ENCODE measurements at places on chromosomes 4 and X.

- no peak for DNase-seq
These were observed 241.6 kb upstream of the TET2 start for GRCh38 chr4:104905065-104905464.

- no peak for DNase-seq
These were observed 81.3 kb downstream of the HMGN5 start for GRCh38 chrX:81120258-81120935.

DNA sequence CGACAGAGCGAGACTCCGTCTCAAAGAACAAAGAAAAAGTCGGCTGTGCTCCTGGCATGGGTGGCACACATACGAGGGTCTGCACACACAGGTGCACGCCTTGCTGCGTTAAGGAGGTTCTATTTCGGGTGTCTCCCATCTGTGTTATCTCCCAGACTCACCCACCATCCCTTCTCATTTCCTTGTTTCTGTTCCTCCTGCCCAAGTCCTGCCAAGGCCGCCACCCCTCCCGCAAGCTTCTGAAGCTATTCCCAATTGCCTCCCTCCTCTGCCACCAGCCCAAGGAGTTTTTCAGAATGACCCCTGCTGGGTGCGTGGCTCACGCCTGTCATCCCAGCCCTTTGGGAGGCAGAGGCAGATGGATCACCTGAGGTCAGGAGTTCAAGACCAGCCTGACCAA lies 6.0 kb upstream of the IL3RA start:
- no peak for DNase-seq

DNA sequence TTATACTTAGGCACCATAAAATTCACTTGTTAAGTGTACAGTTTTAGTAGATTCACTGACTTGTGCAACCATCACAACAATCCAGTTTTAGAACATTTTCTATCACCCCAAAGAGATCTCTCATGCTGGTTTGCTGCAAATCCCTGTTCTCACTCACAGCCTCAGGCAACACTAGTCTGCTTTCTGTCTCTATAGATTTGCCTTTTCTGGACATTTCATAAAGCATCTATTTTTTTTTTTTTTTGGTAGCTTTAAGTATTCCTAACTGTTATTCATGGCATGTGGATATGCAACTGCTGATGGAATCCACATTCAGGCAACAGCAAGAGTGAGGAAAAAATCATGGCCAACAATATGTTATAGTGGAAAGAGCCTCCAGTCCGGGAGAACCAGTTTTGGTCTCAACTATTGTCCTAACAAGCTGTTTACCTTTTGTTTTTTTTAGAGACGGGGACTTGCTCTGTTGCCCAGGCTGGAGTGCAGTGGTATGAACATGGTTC lies 27.0 kb upstream of the TMEM150C start:
- DNase-seq = no peak

GRCh38 chrX:85620466-85620865 lies 241.0 kb upstream of the POF1B start:
- DNase-seq = no peak

- peak; percentile 70 for DNase-seq
These were observed at the start of gene NUDT10 for GRCh38 chrX:51332188-51332942. Gene NUDT10 (plus strand): TSS chrX:51332822. CDS start chrX:51332966, 144 bp downstream.

DNA sequence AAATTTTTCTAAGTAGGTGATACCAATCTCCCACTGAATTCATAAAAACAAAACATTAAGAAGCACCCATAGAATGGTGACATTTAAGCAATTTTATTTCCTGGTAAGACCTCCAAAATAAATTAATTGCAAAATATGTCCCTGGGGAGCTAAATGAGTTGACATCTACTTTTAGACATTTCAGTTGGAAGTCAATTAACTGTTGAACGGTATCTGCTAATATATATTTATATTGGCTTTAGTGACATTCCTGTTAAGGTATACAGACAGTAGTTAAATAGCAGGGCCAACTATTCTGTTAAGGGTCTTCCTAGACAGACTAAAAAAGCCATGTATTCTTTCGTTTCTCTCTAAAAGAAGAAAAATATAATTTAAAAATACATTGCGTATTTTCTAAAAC lies at the start of gene PRR27:
PRR27 (plus strand) TSS at position 301 of the 400 bp plus-strand sequence. CDS start 139 bp downstream, outside the sequence.
- DNase-seq = no peak

GRCh38 chrX:50765986-50766385 lies 48.0 kb downstream of the SHROOM4 start:
- no peak for DNase-seq

- DNase-seq = no peak
These were observed 23.7 kb upstream of the TLR7 start for GRCh38 chrX:12843061-12843667.

DNA sequence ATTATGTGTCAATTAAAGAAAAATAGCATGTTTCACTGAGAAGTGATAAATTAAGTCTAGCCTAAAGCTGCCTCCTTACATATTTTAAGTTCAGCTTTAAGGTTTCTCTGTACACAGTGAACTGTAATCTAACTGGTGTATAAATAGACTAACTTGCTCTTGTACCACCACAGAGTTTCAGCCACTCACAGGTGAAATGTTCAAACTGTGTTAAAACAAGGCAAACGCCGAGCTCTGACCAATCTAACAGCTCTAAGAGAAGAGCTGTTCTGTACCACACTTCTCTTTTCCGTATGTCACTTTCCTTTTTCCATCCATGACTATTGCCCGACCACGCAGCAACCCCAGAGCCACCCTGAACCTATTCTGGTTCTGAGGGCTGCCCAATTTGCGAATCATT lies 64.5 kb downstream of the DCHS2 start:
- DNase-seq = no peak

DNA sequence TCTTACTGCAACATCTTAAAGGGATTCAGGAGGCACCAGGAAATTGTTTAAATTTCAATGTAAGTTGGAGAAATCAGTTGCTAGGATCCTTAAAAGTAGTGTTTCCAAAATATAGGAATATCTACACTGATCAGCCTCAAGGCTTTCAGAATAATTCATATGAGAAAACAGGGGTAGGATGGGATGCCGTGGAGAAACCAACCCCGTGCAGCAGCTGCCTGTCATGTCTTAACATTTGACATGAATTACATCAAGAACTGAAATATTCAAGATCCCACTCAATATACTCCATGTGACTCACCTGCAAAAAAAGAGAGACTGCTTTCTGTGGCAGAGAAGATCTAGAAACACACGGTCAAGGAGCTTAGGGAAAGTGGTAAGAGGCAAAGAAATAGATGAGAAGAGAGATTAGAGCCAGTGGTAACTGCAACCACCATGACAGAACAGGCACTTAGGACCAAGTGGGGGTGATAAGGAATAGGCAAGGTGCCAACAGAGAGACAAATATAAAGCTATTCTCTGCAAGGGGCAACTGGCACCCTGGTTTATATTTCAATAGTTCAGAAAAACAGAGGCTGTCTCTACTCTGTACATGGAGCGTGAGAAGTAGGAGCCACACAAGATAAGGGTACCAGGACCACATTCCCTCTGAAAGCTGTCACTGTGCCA lies 64.0 kb downstream of the SLC39A8 start:
- no peak for DNase-seq

DNA sequence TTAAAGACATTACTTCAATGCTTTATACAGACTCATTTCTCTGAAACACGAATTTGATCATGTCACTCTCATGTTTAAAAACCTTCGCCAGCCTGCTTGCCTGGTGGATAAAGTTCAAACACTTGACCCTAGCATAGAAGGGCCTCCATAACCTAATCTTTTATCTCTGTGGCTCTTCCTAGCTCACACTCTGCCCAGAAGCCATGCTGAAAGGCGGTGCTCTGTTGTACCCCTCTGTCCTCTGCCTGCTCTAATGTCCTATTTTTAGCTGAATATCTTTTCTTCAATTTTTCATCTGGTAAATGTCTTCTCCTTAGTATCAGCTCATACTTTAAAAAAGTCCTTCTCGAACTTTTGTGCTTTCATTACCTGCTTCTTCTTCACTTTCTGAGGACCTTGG lies 302.6 kb upstream of the BOD1L1 start:
- DNase-seq = no peak

DNA sequence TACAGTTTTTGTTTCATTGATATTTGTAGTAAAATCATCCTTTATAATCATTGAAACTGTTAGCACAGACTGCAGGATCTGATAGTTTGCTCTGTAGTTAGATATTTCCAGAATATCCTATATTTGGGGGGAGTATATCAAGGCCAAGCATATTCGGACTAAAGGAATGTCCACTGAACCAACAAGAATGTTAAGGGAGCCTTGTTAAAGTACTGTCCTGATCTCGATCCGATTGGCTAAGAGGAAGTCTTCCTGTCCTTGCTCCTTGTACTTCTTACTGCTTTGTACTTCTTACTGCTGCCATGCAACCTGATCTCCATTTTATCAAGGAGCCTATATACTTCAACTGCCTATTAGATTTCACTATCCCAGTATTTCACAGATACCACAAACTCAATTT lies 449.3 kb downstream of the RPA4 start:
- DNase-seq = no peak

GRCh38 chr4:25030277-25031076 lies at the start of gene LGI2:
Gene LGI2 (minus strand): TSS chr4:25030946. CDS start chr4:25030693, 253 bp downstream.
- DNase-seq = peak; percentile 11

- no peak for DNase-seq
These were observed 7.0 kb downstream of the AMMECR1 start for GRCh38 chrX:110310896-110311295.

- no peak for DNase-seq
These were observed 56.9 kb downstream of the NSG1 start for GRCh38 chr4:4443821-4444220.

- DNase-seq = no peak
These were observed 67.1 kb upstream of the TAPT1 start for GRCh38 chr4:16293210-16293838.

- no peak for DNase-seq
These were observed 60.5 kb downstream of the FHDC1 start for GRCh38 chr4:152996672-152997071.

DNA sequence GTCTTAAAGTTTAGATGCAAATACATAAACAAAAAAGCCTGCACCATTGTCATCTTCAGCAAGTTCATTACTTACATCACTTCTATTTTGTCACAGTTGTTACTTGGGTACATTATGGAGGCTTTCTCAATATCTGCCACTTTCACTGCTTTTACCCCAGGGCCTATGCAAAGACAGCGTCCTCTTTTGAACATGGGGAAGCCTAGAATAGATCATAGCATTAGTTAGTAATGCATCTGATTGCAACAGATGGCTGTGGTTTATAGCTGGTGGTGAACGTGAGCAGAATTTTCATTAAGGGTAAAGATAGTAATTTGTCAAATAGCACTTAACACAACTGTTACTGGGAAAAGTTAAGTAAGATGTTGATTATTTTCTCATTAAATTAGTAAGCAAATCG lies 729 bp downstream of the CXCL11 start:
- DNase-seq = no peak

DNA sequence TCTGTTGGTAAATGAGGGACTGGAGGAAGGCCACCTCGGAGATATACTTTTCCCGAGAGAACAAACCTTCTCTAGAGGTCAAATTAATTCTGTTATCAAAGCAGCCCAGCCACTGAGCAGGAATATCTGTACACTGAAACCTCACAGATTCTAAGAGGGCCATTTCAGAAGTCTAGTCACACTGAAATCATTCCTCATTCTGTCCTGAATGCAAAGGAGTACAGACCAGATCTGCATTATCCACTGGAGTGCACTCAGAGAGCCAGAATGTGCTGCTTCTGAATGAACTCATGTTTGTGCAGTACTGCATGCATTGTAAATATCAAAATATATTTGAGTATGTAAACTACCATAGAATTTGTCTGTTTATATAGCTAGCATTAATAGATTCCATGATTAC lies 278.3 kb upstream of the FSTL5 start:
- no peak for DNase-seq

DNA sequence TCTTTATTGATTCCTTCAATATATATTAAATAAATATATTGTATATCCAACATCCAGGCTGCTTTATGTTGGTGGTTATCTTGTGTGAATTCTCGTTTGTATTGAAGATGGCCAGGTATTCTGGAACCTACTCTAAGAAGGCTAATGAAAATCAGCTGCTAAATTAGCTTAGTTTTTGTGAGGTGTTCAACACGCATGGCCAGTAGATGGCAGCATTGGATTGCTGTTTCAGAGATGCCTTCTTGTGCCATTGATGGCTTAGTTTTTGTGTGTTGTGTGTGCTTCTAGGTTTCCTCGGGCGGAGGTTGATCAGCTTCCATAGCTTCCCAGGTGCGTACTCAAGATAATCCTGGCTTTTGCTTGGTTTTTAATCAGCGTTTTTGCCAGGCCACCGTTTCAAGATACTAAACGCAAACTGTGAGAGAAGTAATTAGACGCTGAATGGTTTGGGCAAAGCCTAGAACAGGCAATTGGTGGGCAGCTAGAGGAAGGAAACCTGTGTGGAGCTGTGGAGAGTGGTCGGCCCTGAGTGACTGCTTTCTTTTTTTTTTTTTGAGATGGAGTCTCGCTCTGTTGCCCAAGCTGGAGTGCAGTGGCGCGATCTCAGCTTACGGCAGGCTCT lies 15.1 kb downstream of the NOCT start:
- no peak for DNase-seq

GRCh38 chr4:70632028-70632427 lies 3.5 kb downstream of the ENAM start:
- DNase-seq = no peak

- no peak for DNase-seq
These were observed 56.3 kb downstream of the SHROOM2 start for GRCh38 chrX:9842541-9842940.

DNA sequence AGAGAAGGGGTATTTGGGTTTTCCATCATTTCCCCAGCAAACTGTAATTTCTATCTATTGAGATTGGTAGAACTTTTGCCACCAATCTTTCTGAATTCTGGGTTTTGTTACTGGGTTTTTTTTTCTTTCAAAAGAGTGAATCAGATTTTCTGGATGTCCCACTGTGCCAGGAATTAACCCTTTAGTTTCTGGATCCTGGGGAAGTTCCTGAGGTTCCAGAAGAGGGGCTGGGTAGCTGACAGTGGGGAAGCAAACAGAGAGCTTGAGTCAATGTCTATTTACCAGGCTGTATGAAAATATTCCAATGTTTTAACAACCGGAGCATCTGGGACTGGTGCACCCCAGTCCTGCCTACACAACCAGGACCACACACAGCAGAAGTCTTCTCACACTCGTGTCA lies 25.8 kb upstream of the SOD3 start:
- DNase-seq = no peak

DNA sequence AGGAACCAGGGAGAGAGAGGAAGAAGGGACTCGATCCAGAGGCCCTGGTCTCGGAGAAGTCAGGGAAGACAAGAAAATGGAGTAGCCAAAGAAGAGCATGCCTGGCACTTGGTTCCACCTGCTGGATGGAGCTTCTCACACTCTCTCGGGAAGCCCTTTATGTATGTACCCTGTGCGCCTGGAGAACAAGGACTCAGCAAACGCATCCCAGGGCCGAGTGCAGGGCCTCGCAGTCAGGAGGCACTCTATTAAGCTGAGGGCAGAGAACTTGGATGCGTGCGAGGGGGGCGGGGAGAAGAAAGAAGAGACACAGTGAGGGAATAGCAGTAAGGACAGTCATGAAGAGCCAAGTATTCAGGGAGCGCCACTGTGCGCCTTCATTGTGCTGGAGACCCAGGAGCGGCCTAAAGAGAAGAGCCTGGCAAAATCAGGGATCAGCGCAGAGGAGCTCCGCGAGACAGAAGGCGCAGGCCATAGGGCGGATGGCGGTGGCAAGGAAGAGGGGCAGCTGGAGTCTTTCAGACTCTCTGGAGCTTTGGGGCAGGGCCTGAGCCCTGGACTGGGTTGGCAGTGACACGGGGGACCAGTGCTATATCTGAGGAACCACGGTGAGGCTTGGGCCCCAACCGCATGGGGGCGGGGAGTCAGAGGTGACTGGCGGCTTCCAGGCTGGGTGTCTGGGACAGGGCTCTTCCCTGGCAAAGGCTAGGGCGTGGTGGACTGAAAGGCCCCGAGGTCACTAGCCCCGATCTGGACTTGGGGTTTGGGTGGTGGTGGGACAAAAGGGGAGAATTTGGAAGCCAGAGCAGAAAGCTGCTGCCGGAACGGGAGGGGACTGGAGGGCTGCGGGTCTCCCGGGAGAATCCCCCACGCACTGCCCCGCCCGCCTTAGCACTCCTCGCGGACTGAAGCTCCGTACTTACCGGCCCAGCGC lies 1.9 kb upstream of the SEPTIN6 start:
- DNase-seq = no peak

All from ascending aorta (tissue), 2 donors.